Muscle of arm (tissue), 14 donors: ENCODE measurements at places on chromosomes 1 and 21. TPM values are rescaled to one million over a fixed set of nuclear protein-coding genes. Genes with fewer than 3 reads are reported as not detected.

Gene OR2AK2
- polyA plus RNA-seq, result not detected

Gene CRABP2
- 288 TPM for polyA plus RNA-seq

Gene HS2ST1
- 23.4 TPM for polyA plus RNA-seq

Gene SPRR4
- polyA plus RNA-seq, result not detected

Gene GUCA2A
- polyA plus RNA-seq, result not detected

Gene NPHS2
- polyA plus RNA-seq, result not detected

Gene CCDC24
- 0.79 TPM for polyA plus RNA-seq

Gene LCE3D
- polyA plus RNA-seq, result not detected

Gene SAMD13
- polyA plus RNA-seq, result 9.6 TPM

Gene SLC44A5
- polyA plus RNA-seq, result 3.2 TPM

Gene OR2L2
- not detected for polyA plus RNA-seq

Gene PBX1
- 51.0 TPM for polyA plus RNA-seq

Gene CHRM3
- polyA plus RNA-seq, result 2.6 TPM

Gene NES
- 1,186 TPM for polyA plus RNA-seq

Gene TENT5C
- polyA plus RNA-seq, result 10.0 TPM

Gene RBM11
- polyA plus RNA-seq, result not detected

Gene C1orf141
- not detected for polyA plus RNA-seq

Gene SLC9C2
- not detected for polyA plus RNA-seq

Gene XKR8
- 7.1 TPM for polyA plus RNA-seq

Gene USH2A
- polyA plus RNA-seq, result 0.05 TPM

Gene LCE1F
- not detected for polyA plus RNA-seq

Gene C1orf185
- polyA plus RNA-seq, result not detected

Gene HMGCS2
- 27.9 TPM for polyA plus RNA-seq

Gene FHAD1
- 1.1 TPM for polyA plus RNA-seq

Gene HPCAL4
- 1.8 TPM for polyA plus RNA-seq

Gene CFAP107
- polyA plus RNA-seq, result 0.62 TPM

Gene MFAP2
- 340 TPM for polyA plus RNA-seq

Gene PDE9A
- 8.7 TPM for polyA plus RNA-seq

Gene OR2M3
- polyA plus RNA-seq, result 0.04 TPM

Gene ERO1B
- polyA plus RNA-seq, result 4.5 TPM

Gene SAMSN1
- not detected for polyA plus RNA-seq

Gene CAPN8
- 0.81 TPM for polyA plus RNA-seq

Gene CFAP126
- polyA plus RNA-seq, result 1.5 TPM

Gene CD34
- polyA plus RNA-seq, result 152 TPM

Gene F13B
- polyA plus RNA-seq, result not detected

Gene PRRC2C
- polyA plus RNA-seq, result 109 TPM

Gene FAM177B
- 0.24 TPM for polyA plus RNA-seq

Gene TXLNA
- polyA plus RNA-seq, result 32.6 TPM

Gene AMIGO1
- polyA plus RNA-seq, result 16.3 TPM
